Fibroblast of the aortic adventitia (primary cell): ENCODE measurements at places on chromosomes 4 and X.

- no peak for DNase-seq
Observed at GRCh38 chr4:88457307-88458103, 586 bp downstream of the HERC5 start.

DNA sequence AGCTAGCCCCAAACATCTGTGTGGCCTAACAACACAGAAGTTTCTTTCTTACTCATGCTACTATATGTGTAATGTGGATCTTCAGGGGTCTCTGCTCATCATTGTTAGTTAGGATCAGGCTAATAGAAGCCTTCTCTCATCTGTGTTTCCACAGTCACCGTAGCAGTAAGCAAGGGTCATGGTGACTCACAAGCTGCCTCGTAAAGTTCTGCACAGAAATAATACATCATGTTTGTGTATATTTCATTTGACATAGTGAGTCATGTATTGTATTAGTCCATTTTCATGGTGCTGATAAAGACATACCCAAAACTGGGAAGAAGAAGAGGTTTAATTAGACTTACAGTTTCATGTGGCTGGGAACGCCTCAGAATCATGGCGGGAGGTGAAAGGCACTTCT, 38.7 kb downstream of the SLC4A4 start:
- peak; percentile 80 for DNase-seq

DNA sequence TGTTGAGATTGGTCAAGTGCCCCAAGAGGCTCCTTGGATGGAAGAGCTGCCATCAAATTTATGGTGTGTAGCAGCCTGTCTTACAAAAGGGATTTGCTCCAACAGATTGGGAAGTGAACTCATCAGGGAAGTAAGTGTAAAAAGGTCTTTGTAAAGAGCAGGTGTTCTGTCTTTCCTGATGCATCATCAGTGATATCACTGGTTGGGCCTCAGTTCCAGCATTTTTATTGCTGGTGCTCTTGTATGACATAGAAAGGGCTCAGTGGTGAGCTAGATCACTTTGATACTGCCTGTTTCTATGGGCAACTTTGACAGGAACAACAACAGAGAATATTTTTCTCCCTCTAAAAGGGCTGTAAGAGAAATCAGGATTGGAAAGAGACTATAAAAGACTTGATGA, 8.7 kb upstream of the GABRE start:
- DNase-seq, result no peak

GRCh38 chr4:76087007-76087769, 12.7 kb downstream of the ART3 start:
- DNase-seq, result peak; percentile 64

- no peak for DNase-seq
Observed at GRCh38 chr4:11489453-11490083, 60.9 kb upstream of the HS3ST1 start.

DNA sequence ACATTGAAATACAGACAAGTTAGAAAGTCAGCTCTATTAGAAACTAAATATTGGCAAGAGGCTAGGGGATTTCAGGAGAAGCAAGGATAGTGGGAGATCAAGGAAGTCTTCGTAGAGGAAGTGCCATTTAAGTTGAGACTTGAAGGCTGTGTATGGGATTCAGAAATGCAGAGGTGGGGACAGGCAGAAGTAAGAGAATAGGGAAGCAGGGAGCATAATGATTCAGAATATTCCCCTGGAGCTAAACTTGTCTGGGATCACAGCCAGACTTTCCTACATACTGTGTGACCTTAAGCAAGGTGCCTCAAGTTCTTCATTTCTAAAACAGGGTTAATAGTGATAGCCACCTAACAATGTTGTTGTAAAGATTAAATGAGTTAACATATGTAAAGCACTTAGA, 108.8 kb downstream of the DDIT4L start:
- DNase-seq, result no peak

DNA sequence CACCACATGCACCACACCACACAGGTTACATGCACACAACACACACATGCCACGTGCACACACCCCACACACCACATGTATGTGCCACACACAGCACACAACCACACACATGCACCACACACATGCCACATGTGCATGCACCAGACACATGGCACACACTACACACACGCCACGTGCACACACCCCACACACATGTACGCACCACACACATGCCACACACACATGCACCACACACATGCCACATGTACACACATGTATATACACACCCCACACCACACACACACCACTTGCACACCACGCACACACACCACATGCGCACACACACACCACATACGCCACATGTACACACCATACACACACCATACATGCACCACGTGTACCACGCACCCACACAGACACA, 19.6 kb upstream of the MSANTD1 start:
- no peak for DNase-seq

DNA sequence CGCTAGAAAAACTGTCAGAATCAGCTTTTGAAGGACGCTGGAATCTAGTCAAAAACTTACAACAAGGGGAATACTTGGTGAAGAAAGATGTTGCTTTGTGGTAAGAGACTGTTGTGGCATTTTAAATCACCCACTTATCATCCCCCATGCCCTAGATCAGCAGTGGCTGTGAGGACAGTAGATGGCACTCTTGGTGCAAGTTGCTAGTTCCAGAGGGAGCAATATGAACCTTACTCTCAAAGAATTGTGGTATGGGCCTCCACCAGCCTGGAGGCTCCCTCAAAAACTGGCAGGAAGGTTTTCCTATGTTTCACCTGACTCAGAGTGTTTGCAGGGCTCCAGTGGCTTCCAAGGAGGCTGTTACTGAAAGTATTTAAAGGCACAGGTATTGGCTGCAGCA, 37.7 kb upstream of the SLC16A2 start:
- DNase-seq, result peak; percentile 70

- no peak for DNase-seq
Observed at GRCh38 chr4:140172960-140173359, 19.0 kb upstream of the MAML3 start.

DNA sequence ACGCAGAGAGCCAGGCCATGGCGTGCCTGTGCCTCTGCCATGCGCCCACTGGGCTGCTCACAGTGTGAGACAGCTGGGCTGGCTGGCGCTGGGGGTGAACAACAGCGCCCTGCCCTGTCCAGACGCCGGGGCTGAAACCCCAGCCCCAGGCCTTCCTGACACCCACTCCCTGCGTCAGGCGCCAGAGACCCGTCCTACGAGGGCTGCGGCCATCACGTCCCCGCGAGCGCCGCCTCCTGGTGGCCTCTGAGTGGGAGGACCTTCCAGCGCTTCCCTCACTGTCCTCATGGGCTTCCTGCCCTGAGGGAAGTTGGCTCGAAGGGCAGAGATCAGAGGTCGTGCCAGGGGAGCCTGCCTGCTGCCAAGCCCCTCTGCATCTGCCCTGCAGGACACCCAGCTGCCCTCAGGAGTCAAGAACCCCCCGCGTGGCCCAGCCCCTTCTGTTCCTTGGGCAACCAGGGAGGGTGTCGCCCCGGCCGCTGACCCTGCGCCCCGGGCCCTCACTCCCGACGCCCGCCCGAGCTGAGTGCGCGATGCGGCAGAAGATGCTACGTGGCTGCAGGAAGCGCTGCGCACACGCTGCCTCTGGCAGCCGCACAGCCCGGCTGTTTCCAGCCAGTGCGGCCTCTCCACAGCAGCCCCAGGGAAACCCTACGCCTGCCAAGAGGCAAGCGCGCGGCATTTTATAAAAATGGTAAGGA, 16.2 kb downstream of the NELFA start:
- DNase-seq, result peak; percentile 55

DNA sequence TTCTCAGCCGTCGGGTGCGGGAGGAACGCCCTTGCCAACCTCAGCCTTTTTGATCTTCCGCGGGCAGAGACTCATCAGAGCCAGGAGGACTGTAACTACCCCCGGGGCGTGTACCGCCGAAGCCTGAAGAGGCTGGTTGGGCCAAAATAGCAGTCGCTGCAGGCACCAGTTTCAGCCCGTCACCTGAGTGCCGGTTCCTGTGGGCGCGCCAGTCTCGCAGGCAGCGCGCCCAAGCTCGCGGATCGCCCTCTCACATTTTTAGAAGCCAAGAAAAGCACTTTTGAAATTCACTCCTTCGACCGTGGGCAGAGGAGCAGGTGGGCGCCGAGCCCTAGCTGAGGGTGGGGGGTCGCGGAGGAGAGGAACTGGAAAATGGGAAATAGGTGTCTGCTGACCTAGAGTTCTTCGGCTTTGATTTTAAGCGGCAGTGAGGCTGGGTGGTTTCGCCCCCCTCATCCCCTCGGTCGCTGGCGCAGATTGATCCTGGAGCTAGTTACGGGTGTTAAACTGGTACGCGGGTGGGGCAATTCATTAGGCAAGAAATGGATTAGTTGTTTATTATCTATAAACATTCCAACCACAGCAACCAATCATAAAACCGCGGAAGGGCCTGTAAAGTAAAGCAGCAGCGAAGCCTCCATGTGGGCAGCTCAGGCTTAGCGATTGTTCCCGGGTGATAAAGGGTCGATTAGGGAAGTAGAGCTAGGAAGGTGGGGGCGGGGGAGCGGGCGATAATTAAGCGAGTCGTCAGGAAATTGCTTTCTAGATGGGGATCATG, 69.2 kb downstream of the FBXO8 start:
- no peak for DNase-seq

- no peak for DNase-seq
Observed at GRCh38 chr4:104869831-104870230, 276.8 kb upstream of the TET2 start.

- no peak for DNase-seq
Observed at GRCh38 chr4:139756391-139757180, 91.0 kb downstream of the MGST2 start.

DNA sequence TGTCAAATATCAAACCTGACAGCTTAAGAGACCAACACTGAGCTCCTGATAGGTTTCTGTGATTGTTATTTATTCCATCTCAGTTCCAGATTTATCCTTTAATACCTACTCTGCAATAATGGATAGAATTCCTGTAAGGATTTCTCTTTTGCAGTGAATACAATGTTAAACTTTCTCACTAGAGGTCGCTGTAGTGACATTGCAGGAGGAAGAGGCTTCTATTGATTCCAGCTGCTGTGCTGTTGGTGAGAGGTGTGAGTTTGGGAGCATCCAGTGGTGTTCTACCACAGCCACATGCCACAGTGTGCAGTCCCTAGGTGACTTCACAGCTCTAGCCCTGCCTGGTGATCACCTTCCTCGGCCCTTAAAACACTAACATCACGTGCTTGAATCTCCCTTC, 34.6 kb upstream of the DCAF8L2 start:
- peak; percentile 41 for DNase-seq

DNA sequence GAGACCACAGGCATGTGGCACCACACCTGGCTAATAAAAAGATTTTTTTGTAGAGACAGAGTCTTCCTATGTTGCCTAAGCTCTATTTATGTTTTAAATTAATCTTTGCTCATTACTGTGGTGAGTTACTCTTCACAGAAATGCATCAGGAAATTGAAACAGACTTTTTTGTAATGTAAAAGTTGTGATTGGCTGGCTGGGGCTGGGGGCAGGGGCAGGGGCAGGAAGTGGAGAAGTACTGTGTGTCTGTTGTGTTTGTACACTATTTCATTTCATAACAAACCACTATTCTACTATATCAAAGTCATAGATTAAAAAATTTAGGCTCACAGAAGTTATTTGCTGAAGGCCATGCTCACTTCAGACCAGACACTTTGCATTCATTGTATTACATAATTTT, 19.1 kb upstream of the ABRAXAS1 start:
- DNase-seq, result no peak

GRCh38 chr4:83174844-83175414, 60.4 kb upstream of the PLAC8 start:
- no peak for DNase-seq

GRCh38 chr4:123339507-123340380, 56.9 kb upstream of the SPRY1 start:
- no peak for DNase-seq

DNA sequence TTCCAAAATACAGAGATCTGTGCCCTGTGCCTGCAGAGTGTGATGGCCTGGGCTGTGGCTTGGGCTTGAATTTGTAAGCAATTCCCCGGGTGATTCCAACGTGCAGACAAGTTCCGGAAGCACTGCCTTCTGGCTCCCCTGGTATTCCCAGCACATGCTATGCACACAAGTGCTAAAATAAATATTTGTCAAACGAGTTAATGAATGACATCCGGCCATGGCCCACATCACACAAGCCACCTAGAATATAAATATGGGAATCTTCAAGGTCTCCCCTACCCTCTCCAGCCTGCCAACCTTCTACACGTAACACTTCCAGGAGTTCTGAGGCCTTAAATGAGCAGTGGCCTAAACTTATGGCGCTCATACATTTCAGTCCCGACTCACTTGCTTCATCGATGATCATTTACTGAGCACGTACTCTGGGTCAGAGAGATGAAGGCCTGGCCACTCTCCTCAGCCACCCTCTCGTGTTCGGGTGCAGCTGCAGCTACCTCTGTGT, 21.3 kb downstream of the DCTD start:
- no peak for DNase-seq

DNA sequence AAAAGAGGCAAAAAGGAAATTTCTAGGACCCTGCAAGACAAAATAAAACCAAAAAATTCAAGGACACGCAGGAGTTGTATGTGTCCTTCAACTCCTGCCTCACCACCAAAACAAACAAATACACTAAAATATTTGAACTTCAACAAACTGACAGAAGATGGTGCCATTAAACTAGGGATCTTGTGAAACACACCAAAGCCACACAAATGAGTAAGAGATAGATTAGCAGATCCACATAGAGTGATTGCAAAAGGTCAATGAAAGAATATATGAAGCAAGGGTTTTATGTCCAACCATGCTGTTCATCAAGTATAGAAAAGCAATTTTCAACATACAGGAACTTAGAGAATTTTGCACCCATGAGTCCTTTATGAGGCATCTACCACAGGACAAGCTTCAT, 40.1 kb upstream of the SCML1 start:
- peak; percentile 9 for DNase-seq

- DNase-seq, result peak; percentile 69
Observed at GRCh38 chr4:38782452-38783108, at the start of gene TLR10. Gene TLR10, minus strand, starts transcription at chr4:38782990. Its CDS starts 7,400 bp downstream, at chr4:38775590.

DNA sequence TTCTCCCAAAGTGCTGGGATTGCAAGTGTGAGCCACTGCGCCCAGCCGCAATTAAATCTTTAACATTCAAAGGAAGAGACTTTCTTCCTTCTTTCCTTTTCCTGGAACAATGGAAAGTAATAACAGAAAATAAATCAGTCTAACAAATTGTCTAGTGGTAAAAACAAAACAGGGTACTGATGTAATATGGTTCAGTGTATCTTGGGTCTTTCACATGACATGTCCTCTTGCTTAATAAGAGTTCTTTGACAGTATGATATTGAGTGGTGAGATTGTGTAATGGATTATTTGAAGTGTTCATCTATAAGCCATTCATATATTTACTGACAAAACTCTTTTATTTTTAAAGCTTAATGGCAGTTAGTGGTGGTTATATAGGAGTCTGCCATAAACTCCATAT, 256.6 kb downstream of the SPRY1 start:
- DNase-seq, result peak; percentile 12

DNA sequence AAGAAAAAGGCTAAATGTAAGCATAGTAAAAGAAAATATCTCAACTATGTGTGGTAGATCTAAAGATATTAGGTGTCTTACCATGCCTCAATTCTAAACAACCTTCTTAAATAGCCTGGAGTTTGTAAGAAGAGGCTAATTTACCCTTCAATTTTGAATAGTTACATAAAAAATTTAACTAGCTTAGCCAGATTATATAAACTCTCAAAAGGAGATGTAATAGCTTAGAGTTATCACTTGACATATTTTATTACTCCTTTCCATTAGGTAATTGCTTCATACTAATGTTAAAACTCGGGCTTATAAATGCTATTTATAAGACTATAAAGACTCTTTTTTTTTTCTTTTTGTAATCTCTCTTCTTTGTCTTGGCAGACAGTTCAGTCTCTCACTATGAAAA, 297.5 kb upstream of the PABPC4L start:
- no peak for DNase-seq
